ENCODE measurements at places on chromosomes 6 and 20.
A peak's percentile ranks its signal among the peaks of the same experiment; 100 is the strongest.

GRCh38 chr6:132413499-132413802 lies 12.2 kb upstream of the MOXD1 start:
- H3K4me3 ChIP-seq, result no peak overlapping the region
- H3K36me3 ChIP-seq, result no peaks in the 10 kb centered on the region
- no peak overlapping the region for H3K27ac ChIP-seq
- no peaks in the 10 kb centered on the region for H3K4me1 ChIP-seq
- DNase-seq, result no peak

DNA sequence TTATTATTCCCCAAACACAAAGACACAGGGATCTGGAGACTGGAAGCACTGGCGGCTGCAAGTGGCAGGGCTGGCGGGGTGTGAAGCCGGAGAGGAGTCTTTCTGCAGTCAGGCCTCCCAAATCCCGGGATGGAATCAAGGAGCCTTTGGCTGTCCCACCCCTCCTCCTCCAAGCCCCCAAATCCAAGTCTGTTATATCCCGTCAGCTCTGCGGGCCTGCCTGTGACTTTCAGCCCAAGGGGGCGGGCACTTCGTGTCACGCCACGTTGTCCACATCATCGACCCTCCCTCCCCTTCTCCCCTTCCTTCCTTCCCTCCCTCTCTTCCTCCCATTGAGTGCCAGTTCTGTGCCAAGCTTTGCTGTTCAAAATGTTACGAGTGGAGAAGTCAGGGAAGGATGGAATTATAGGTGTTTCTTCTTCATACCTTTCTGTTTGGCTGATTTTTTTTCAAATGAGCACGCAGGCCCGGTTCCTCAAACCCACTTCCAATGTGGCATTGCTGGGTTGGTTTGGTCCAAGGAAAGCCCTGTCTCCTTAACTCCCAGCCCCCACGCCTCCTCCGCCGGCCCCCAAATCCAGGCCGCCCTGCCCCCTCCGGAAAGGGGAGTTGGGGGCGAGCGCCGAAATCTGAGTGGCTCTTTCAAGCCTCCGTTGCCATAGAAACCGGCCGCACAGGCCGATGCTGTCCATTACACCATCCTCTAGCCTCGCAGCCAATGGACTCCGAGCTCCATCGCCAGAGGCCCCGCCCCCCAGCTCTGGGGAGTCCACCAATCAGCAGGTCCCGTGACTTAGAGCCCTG lies 12.7 kb downstream of the ZCCHC3 start:
- peak overlapping the region; percentile 41 for H3K4me3 ChIP-seq
- no peaks in the 10 kb centered on the region for H3K36me3 ChIP-seq
- no peaks in the 10 kb centered on the region for H3K27me3 ChIP-seq
- peak overlapping the region; percentile 82 for H3K27ac ChIP-seq
- peak; percentile 99 for DNase-seq
- H3K4me1 ChIP-seq, result peaks cover 9% of the 10 kb centered on the region

DNA sequence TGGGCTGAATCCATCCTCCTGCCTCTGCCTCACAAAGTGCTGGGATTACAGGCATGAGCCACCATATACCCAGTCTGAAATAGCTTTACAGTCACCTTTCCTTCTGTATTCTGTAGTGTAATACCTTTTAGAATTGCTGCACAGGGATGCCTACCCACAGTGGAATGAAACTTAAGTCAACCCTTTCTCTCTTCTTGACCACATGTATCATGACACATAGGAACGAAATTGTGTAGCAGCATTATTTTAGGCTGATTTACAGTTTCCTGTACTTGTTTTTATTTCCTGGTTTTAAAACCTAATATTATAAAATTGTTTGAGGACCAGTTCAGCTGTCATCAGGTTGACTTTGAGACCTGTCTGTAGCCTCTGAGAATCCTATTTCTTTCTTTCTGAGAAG lies 297.8 kb downstream of the ZFAND3 start:
- H3K27me3 ChIP-seq, result no peaks in the 10 kb centered on the region
- no peak overlapping the region for H3K27ac ChIP-seq
- H3K4me3 ChIP-seq, result no peak overlapping the region
- H3K36me3 ChIP-seq, result peaks cover 16% of the 10 kb centered on the region
- DNase-seq, result peak; percentile 56

DNA sequence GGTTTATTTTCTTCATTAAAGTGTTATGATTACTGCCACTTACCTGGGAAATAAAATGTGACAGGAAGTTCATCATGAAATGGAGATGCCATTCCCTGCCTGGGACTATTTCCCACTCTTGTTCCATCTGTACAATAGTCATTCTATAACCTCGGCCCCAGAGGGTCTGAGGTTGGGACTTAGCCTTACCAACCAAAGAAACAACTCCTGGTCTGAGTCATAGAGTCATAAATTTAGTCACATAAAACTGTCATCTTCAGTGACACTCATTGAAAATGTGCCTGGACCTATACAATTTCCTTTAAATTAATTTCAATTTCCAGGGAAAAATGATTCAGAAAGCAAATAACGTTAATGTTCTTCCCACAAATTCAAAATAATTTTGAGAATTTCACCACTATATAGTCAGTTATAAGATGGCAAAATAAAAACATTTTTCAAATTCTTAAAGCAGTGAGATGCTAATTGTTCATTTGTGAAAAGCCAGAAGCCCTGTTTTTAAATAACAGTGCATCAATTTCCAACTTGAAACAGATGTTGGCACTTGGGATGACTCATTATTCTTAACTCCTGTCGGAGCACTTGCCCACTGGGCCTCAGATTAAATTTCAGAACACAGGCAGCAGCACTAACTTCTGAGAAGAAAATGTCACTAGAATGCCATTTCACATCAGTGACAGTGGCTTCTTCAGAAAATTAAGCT lies 201.2 kb upstream of the SMLR1 start:
- no peaks in the 10 kb centered on the region for H3K27me3 ChIP-seq
- H3K27ac ChIP-seq, result no peak overlapping the region

- no peaks in the 10 kb centered on the region for H3K27me3 ChIP-seq
- H3K36me3 ChIP-seq, result peaks cover 4% of the 10 kb centered on the region
- peak overlapping the region; percentile 53 for H3K27ac ChIP-seq
- peaks cover 11% of the 10 kb centered on the region for H3K4me1 ChIP-seq
- peak; percentile 85 for DNase-seq
Measured at GRCh38 chr6:17493286-17493685, 99.9 kb downstream of the CAP2 start.
